Hematopoietic multipotent progenitor cell (in vitro differentiated cells): ENCODE measurements at places on chromosomes 7 and 10.

- DNase-seq = no peak
Observed at GRCh38 chr10:19891429-19891828, 75.2 kb downstream of the PLXDC2 start.

GRCh38 chr7:82542665-82543064 lies 99.1 kb upstream of the CACNA2D1 start:
- DNase-seq = no peak

- no peak for DNase-seq
Observed at GRCh38 chr7:18196638-18197037, 169.0 kb upstream of the PRPS1L1 start.

- no peak for DNase-seq
Observed at GRCh38 chr10:131862548-131862947, 38.3 kb upstream of the PPP2R2D start.

DNA sequence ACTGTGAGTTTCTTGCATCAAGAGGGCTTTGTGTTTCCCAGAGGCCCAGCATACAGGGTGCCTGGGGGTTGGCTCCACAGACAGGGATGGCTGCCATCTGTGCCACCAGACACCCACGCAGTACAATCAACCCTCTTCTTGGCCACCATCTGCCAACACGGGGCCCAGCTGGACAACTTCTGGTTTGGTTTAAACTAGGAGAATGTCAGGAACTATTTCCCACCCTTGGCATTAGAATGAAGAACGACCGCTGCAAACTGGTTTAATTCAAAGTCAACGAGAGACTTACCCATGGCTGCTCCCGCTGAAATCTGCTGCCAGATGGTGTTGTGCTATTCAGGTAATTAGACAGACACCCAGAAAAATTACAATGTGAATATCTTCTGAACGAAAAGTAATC lies 27.8 kb downstream of the NMT2 start:
- no peak for DNase-seq
